ENCODE measurements at places on chromosomes 16 and 17.

- no peak for DNase-seq
These were observed 22.1 kb downstream of the CRISPLD2 start for GRCh38 chr16:84841787-84842300.

DNA sequence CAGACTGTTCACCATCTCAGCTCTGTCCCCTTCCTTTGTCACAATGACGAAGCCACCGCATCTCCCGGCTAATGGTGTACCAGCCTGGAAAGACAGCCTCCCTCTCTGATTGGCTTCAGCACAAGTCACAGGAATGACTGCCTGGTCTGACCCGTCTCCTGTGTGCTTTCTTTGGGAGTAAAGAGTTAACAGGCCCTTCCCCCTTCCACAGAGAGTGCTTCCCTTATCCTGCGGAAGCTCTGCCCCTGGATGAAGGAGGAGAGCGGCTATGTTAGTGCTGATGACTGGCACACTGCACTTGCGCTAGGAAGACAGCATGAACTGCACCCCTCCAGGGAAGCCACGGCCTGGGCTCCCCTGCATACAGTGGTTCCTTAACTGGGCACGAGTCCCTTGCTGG lies 11.3 kb downstream of the USB1 start:
- DNase-seq = no peak

DNA sequence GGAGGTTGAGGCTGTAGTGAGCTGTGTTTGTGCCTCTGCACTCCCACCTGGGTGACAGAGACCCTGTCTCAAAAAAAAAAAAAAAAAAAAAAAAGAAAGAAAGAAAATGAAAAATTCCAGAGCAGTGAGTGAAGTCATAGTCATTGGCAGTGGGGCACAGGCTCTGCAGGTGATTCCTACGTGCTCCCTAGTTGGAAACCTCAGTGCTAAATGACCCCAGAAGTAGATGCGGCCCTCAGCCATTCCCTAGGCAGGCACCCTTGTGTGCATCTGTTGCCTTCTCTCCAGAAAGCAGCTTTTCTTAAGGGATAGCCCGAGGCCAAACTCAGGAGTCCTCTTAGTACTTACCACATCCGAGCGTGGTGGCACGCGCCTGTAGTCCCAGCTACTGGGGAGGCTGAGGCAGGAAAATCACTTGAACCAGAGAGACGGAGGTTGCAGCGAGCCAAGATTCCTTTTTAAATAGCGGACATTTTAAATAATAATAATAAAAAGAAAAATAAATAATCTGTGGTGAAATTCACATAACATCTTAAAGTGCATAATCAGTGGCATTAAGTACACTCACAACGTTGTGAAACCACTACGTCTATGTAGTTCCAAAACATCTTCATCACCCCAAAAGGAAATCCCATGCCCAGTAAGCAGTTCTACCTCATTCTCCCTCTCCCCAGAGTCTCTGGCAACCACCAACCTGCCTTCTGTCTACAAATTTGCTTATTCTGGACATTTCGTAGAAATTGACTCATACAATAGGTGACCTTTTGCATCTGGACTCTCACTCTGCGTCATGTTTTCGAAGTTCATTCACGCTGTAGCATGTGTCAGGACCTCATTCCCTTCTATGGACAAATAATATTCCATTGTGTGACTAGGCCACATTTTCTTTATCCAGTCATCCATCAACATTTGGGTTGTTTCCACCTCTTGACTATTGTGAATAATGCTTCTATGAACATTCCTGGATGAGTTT lies 12.5 kb upstream of the SPHK1 start:
- DNase-seq = no peak

DNA sequence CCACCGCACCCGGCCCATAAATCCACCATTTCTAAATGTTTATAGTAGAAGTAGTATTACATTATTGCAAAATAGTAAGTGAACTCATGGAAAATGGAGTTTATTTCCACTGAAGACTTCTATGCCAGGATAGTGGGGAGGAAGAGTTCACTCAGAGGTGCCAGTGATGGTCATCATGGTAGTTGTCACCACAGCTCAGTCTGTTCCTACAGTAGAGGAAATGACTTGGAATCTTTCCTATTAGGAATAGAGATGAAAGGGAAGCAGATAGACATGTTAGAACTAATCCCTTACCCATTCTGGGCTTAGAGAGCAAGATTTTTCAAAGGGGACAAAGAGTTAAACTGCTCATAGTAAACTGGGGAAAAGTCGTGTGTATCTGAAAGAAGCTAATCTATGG lies 20.1 kb downstream of the MRPL45 start:
- DNase-seq = no peak

GRCh38 chr16:86480444-86480843 lies 29.9 kb upstream of the FOXF1 start:
- no peak for DNase-seq

DNA sequence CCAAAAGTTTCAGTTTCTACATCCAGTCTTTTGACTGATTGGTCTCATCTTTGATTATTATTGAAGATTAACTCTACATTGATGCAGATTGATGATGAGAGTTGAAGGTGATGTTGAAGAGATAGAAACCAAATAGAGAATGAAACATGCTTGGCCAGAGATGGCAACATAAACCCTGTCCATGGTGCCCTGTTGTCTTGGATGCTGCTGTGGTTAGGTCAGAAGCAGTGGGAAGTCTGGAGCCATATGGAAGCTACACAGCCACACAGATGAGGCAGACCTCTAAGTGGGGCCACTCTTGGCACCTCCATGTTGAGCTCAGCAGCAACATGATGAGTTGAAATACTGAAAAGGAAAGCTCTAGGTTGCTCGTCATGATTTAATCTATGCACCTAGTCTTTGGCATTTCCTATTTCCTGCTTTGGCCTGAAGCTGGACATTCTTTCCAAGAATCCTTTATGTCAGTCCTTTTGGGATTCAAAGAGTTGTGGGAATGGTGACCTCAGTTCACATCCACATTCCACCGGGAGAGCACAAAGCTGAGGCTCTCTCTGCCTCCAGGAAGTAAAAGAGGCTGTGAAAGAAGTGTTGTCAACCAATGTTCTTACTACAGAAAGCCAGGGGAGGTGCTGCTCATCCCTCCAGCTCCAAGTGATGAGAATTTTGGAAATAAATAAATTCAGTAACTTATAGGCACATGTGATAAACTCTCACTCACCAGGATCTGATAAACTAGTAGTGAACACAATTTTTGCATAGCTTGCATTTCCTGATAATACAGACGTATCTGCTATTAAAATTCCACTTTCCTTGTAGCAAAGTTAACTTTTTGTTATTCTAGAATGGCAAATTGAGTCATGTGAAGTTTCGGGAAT lies 127.7 kb upstream of the MAF start:
- DNase-seq = no peak

DNA sequence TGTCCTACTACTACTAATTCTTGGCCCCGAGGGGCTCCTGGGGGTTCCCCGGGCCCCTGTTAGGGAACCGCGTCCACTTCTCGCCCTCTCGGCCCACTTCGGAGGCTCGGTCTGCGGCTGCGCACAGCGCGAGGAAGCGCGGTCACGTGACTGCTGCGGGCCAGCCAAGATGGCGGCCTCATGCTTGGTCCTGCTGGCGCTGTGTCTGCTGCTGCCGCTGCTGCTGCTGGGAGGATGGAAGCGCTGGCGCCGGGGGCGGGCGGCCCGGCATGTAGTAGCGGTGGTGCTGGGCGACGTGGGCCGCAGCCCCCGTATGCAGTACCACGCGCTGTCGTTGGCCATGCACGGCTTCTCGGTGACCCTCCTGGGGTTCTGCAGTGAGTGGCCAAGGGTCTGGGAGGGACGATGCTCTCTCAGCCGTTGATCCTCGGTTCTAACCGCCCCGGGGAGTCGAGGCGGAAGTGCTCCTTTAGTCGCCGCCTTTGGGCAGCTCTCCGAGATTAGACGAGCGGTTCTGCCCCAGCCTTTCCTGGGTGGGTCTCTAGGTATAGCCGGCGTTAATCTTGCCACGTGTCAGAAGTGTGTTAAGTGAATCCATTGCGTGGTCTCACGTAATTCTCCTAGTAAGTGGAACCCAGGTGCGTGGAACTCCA lies at the start of gene ALG1:
ALG1 (plus strand) TSS at position 163 of the 653 bp plus-strand sequence; CDS start at position 170, 7 bp downstream.
- peak; percentile 84 for DNase-seq

DNA sequence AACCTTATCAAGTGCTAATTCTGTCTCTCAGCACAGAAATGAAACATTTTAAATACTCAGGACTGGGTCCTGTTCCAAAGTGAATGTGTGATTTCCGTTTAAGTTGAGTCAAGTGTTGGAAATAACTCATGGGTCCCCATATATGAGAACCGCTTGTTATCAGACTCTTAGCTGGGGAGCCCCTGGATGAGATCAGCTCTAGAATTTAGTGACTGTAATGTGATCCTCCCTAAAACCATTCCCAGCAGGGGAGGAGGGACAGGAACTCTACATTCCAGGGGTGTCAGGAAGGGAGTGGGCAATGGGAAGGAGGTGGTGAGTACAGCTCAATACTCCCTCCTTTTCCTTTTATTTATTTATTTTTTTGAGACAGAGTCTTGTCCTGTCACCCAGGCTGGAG lies 37.5 kb downstream of the OTOA start:
- no peak for DNase-seq

- DNase-seq = no peak
These were observed 5.3 kb downstream of the MPP3 start for GRCh38 chr17:43827596-43827995.

DNA sequence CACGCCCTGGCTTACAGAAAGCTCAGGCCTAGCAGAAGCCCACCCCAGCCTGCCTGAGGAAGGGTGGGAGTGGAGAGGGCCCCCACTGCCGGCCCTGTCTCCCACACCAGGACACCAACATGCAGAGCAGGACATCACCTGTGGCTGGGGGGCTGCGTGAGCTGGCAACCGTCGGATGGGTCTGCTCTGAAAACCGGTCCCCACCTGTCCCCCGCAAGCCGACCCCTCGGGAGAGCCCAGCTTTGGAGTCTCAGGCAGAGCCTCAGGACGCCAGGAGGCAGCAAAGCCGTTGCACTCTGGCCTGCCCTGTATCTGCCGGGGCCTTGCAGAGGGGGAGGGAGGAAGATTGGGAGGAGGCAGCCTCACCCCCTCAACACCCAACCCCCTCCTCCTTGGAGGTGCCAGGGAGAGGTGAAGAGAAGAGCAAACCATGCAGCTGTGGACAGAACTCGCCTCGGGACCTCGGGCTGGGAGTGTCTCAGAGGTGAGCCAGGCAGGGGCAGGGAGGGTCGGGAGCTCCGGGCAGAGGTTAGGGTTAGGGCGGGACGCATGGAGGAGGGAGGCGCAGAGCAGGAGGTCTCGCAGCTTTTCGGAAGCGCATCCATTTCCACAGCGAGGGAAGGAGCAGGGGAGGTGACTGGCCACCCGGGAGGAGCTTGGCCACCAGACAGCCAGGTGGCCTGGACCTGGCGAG lies 30.4 kb upstream of the ZC3H18 start:
- DNase-seq = no peak

GRCh38 chr16:11024333-11025053 lies 80.1 kb downstream of the CLEC16A start:
- DNase-seq = no peak

DNA sequence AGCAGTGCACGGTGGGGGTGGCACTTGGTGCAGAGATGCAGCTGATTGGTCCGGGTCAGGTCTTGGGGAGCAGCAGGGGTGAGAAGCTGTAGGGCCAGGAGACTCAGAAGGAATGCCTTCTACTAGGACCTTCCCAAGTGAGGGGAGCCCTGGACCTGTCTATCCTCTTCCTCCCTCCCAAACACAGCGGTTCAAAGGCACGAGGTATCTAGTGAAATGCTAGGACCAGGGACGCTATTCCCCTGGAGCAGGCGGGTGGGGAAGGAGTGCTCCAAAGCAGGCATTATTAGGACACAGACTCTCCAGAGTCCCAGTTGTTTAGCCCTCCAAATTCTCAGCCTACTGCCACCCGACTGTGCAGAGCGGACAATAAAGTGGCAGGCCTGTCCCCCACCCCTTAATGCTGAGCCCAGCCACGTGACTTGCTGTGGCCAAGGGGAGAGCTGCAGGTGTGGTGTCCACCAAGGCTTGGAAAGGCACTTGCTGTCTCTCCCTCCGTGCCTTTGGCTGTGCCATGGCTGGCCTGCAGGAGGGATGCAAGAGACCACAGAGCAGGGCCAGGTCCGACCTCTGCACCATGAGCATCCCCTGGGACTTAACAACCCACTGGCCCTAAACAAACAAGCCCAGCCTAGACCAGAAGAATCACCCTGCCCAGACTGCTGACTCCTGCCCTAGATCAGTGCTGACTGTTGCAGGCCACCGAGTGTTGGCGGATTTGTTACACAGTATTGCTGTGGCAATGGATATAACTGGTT lies 97.2 kb downstream of the TBC1D16 start:
- DNase-seq = no peak

DNA sequence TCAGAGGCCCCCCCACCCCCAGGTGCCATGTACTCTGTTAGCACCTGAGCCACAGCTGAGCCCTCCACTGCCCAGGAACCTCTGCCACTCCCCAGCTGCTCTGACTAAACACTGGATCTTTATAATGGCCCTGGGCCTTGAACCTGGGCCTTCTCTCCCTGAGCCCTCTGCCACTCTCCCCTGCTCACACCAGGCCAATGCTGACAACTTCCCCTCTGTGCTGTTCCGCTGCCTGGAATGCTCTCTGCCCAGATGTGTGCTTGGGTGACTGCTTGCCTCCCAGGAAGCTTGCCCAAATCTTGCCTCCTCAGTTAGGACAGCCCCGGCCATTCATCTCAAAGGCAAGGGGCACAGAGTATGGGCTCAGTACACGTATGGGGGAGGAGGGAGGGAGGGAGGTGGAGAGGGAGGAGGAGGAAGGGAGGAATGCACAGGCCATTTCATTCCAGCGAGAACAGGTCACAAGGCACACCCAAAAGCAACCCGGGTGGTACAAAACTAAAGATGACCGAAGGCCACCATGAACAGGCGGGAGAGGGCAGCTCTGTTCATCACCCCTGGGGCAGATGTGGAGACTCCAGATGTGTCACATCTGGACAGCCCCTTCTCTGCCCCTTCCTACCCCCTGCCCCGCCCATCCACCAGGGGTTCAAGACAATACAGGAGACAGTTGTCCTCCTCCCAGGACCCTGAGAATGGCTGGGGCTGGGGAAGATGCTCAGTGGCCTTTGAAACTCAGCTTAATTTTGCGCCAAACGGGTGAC lies 15.3 kb upstream of the TNFRSF13B start:
- no peak for DNase-seq

- no peak for DNase-seq
These were observed 243.3 kb downstream of the MSI2 start for GRCh38 chr17:57499648-57500049.

GRCh38 chr17:13797863-13798262 lies 196.1 kb upstream of the HS3ST3A1 start:
- no peak for DNase-seq

GRCh38 chr17:14579716-14580115 lies 278.8 kb downstream of the HS3ST3B1 start:
- DNase-seq = no peak

DNA sequence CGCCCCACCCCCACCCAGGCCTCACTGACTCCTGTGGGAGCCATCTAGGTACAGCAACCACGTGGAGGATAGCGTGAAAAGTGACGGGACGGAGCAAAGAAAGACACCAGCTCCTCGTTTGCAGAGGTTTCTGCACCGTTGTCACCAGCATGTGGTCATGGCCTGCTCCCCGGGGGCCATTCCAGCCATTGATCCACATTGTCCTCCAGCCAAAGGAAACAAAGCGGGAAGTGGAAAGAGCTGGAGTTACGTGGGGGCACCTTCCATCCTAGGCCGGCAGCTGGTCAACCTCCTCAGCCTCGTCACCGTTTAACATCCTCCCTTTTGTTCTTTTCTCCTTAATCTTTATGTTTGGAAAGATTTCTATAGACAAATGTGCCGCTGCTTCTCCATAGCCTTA lies 153.7 kb downstream of the RPTOR start:
- no peak for DNase-seq
